ENCODE measurements at places on chromosomes 4 and X.

- no peak for DNase-seq
Observed at GRCh38 chrX:68721991-68722860, 74.8 kb downstream of the STARD8 start.

DNA sequence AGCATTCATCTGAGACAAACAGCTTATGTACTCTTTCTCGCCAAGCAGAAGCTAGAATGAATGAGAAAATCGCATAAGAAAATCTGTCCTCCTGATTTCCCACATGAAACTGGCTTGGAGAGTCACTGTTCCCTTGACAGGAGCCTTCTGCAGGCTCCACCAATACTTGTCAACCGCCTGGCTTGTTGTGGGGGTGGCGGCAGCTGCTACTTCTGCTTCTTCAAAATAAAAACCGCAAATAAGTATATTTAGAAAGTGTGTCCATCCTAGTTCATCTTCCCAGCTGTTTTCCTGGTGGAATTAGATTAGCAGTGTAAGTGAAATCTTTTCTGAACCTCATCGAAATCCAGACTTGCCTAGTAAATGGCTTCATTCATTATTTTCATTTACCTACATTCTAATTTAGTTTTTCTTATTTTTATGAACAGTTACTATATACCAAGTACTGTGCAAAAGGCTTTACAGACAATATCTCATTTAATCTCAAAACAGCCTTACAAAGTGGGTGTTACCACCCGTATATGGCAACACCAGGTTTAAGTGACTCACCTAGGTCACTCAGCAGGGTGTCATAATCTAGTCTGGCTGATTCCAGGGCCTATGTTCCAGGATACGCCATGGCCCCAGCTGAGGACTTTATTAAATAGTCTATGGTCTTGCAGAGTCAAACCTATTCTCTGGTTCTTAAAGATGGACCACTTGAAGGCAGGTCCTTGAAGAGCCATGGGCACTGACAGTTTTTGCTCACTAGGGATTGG, 104.6 kb upstream of the IGFBP7 start:
- no peak for DNase-seq

DNA sequence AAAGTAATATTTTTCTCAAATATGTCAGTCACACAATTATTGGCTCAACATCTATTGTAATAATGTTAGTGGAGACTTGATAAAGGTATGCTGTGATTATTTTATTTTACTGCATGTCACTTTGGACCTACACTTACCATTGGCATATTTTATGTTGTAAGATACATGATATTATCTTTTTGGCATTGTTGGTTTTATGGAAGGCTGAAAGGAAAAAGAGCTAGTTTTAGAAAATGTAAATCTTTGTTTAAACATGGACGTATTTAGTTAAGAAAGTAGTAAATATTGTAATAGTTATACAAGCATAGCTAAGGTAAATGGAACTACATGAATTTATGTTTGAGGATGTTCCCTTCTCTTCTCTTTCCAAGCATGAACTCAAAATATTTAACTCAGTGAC, 1399.3 kb downstream of the STIM2 start:
- no peak for DNase-seq

DNA sequence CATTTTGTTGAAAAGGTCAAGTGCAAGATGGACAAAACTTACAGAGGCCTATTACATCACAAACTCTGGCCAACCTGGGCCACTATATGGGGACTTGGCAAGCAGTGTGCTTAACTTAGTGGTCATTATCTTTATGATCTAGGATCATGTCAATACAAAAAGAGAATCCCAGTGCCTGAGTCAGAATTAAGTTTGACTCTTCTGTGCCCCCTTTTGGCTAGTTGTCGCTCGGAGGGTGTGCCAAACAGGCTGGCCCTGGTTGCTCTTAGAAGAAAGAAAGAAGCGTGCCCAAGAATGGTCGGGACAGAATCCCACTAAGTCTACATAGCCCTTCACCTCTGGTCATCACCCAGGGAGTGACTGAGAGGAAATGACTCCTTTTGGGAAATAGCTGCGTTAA, 100.1 kb downstream of the EIF4E start:
- peak; percentile 1 for DNase-seq

GRCh38 chrX:103211012-103211715, 3.7 kb upstream of the BEX4 start:
- peak; percentile 8 for DNase-seq

DNA sequence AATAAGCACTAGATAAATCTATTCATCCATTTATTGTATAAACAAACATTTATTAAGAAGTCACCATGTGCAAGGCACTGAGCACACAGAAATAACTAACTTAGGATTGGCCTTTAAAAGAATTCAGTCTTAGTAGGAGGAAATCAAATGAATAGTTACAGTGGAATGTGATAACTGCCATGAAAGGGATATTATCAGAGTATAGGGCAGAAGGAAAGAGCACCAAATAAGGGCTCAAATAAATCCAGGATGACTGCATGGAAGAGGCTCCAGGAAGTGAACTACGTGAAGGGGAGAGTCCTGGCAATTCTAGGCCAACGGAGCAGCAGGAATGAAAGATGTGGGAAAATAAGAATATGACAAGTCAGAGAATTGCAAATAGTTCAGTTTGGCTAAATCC, 406.0 kb downstream of the INPP4B start:
- DNase-seq = no peak

- no peak for DNase-seq
Observed at GRCh38 chr4:153418121-153418520, 48.0 kb upstream of the TMEM131L start.

GRCh38 chr4:165009493-165010227, 22.1 kb upstream of the TRIM60 start:
- DNase-seq = no peak

Data from stimulated activated CD4-positive, alpha-beta T cell treated with anti-CD3 and anti-CD28 coated beads, Interleukin-1b, Interleukin-23, amount 100 ng/mL, for 1 hour (primary cell).